ENCODE measurements at places on chromosomes 6 and 20.

DNA sequence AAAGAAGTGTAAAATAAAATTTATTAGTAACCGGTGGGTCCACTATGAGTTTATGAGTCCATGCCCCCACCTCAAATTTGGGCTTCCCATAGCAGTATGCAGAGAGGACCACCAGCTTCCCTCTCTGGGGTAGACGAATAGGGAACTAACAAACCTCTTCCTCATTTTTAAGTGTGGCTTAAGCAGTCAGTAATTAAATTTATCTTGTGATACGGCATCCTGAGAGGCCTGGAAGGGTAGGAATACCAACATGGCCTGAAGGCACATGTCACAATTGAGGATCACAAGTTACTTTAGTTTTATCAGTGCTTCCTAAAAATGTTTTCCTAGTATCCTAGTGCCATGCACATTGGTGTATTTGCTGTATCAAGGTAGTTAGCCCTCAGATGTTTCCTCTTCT lies 239.9 kb downstream of the HIVEP2 start:
- DNase-seq: no peak

DNA sequence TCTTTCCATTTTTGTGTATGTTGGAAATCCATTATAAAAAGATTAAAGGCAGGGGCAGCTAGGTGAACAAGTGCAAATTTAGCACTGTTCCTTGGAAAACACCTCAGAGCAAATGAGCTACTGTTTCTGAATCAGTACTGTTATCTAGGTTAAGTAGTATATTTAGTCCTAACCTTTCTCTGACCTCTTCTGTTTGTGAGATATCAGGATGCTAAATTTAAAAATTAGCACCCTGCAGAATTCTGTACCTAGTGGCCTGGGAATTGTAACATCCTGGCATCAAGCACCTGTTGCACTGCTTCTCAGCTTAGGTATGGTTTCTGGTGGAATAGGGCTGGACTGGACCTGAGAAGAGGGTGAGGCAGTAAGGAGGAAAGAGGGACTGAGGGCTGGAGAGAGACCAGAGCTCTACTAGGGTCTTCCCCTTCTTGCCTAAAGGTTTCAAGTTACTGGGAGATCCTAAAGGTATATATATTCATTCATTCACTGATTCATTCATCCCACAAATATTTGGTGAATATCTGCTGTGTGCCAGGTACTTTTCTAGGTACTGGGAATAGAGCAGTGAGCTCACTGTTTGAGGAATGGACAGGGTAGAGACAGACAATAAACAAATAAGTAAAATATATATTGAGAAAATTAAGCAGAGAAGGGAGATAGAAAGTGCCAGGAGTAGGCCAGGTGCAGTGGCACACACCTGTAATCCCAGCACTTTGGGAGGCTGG lies 5.2 kb downstream of the ZNF76 start:
- DNase-seq: no peak

GRCh38 chr6:63476302-63476701 lies 96.0 kb upstream of the LOC128125822 start:
- no peak for DNase-seq

GRCh38 chr6:36679043-36679833 lies 724 bp downstream of the CDKN1A start:
- peak; percentile 60 for DNase-seq

- no peak for DNase-seq
Measured at GRCh38 chr6:336159-337114, 44.1 kb downstream of the DUSP22 start.

GRCh38 chr6:106519460-106520394 lies 109.6 kb downstream of the RTN4IP1 start:
- no peak for DNase-seq

DNA sequence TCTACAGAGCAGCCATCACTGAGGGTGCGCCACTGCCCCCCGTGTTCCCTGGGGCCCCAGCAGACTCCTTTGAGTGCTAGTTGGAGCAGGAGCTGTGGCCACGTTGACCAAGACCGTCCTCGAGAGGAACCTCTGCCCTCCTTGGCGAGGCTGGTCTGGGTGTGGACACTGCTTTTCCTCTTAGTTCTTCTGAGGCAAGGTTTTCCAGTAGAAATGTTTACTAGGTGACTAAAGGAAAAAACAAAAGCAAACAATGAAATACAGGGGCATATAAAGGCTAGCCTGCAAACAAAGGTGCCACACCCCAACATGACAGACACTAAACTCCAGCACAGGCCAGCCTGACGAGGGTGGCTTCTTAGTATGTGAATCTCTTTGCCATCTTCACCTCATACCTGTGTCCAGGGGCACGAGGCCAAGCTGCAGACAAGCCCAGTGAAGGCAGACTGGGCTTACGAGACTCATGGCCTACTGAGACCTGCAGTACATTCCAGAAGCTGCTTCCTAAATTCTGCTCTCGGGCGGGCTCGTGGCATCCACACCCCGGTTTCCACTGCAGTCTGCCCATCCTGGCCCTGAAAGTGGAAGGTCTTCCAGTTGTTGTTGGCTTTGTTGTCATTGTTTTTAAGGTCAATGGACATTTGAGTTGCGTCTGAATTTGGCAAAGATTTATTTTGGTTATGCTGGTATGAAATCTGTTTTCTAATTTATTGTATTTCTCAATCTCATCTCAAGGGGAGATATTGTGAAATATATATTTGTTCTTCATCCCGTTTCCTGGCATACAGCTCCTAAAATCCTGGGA lies 39.2 kb downstream of the FAM50B start:
- no peak for DNase-seq

DNA sequence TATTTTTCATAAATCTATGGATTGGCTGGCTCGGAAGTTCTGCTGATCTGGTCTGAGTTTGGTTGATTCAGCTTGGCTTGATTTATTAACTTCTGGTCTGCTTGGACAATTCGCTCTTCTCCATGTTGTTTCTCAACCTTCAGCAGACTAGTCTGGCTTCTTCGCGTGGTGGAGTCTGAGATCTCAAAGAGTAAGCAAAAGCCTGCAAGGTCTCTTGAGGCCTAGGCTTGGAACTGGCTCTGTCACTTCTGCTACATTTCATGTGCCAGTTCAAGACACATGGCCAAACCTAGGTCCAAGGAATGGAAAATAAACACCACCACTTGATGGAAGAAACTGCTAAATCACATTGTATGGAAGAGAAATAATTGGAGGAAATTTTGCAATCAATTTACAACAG lies 115.1 kb upstream of the JAG1 start:
- no peak for DNase-seq

GRCh38 chr6:73929405-73929804 lies 233.4 kb downstream of the CD109 start:
- no peak for DNase-seq

- DNase-seq: no peak
Measured at GRCh38 chr6:142953373-142954273, 8.6 kb upstream of the HIVEP2 start.

DNA sequence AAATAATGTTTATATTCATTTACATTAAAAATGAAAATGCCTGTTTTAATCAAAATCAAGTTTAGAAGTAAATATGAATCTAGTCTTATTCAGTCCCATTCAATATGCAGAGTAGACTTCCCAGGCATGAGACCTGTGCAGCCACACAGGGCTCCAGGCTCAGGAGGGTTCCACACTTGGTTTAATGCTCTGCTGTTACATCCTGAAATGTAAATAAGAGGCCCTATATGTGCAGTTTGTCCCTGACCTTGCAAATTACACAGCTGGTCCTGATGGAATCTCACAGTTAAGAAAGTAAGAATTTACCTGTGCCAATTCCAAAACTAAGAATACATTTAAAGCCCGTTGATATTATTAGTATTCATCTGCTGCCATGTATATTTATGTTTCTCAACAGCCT lies 79.4 kb downstream of the ARHGAP18 start:
- DNase-seq: no peak

DNA sequence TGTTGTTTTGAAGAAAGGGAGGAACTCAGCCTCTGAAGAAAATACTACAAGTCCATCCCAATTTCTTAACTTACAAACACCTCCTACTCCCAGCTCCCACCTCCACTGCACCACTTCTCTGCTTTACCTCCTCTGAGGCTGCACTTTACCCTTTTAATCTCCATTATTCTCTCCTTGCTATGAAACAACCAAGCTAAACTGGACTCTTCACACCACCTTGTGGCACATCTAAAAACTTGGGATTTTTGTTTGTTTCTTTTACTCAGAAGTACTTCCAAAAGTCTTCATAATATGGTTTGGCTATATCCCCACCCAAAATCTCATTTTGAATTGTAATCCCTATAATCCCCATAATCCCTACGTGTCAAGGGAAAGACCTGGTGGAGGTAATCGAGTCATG lies 142.2 kb downstream of the MOXD1 start:
- no peak for DNase-seq

DNA sequence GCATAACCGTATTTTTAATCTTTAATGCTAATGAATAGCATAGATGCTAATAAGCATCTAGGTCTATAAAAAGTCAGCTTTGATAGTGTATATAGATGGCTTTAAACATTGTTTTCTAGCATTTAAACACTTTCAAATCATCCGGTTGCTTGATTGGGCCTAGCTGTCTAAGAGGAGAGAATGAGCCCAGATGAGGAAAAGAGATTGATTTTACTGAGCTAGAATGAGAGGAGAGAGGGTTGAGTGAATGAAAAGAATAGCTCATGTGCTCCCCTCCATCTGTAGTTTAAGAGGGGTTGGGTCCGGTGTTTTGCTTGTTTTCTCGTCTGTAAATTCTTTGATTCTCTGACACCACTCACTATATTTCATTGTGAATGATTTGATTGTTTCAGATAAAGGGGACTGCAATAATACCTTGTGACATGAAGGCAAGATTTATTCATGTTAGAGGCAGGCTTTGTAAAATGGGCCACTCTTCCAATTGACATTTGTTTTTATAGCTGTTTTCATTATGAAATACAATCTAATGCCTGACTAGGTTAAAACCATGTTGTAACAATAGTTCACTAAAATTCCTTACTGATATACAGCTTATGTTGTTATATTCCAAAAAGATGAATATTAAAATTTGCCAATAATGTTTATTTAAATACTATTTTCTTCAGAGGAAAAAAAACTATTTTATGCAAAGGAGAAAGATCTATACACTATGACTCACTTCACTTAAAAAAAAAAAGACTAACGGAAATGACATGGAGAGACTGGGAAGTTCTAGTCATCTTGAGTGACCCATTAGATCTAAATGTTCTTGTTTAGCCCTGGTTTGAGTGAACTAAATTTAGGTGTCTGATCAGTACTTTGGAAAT lies 3.2 kb downstream of the PTPN1 start:
- DNase-seq: no peak

DNA sequence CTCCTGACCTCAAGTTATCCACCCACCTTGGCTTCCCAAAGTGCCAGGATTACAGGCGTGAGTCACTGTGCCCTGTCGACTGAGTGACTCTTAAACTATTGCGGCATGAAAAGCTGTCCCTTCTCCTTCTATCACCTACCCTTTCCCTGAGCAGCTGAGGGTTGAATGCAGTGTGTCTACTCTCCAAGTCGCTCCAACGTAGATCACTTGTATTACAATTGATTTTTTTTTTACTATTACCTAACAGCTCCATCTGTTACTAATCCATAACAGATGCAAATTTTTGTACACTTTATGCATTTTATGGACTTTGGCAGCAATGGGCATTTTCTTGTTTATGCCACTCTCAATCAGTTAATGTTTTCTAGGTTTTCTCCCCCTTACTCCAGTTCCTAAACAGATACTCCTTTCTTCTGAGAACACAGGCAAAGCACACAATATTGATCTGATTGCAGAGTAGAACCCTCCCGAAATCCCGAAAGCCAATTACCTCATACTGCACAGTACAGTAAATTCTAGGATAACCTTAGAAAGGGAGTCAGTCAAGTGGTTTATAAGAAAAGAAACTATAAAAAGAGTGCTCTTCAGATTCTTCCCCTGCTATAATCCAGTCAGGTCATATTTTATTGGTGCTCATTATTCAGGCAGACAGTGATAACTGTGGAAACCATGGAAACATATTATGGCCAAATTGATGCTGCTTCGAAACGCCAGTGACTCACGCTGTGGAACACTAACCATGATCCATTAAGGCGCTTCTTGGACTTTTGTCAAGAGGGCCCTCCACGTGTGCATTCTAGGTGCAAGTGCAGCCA lies 273.0 kb downstream of the ADGB start:
- DNase-seq: no peak

DNA sequence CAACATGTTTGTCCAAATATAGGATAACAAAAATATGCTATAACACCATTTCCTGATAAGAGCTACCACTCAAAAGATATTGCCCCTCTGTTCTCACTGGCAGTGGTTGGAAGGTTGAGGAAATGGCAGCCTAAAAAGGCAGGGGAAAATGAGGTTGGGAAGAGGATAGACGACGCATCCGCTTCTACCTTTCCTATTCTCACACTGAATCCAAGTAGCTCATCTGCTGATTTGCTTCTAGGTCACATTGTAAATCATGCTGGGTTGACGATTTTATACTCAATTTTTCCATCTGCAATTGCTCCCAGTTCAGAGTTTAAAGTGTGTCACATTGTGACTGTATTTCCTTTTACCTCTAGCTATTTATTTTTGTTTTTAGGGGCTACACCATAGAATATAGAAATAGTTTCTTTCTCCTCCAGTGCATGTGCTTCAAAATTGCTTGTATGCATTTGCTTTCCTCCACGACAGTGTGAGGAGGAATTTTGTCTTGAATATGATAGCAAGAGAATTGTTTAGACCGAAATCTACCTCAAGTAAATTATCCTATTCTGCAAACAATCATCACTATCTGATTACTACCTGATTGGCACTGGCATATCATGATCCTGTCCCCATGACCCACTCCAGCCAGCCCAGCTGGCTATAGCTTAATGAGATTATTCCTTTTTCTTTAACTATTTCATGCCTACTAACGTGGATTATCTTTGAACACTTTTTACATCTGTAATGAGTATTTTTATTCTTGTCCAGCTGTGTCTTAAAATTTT lies 179.6 kb upstream of the RAB32 start:
- no peak for DNase-seq

Measured in testis (tissue), 5 donors.